ENCODE measurements at places on chromosomes 2 and 18.

- no peak for DNase-seq
Measured at GRCh38 chr2:97734061-97735051, 21.0 kb downstream of the ZAP70 start.

GRCh38 chr2:215410932-215411285, 25.0 kb downstream of the FN1 start:
- DNase-seq = no peak

- no peak for DNase-seq
Measured at GRCh38 chr18:5500158-5500939, 43.4 kb downstream of the EPB41L3 start.

DNA sequence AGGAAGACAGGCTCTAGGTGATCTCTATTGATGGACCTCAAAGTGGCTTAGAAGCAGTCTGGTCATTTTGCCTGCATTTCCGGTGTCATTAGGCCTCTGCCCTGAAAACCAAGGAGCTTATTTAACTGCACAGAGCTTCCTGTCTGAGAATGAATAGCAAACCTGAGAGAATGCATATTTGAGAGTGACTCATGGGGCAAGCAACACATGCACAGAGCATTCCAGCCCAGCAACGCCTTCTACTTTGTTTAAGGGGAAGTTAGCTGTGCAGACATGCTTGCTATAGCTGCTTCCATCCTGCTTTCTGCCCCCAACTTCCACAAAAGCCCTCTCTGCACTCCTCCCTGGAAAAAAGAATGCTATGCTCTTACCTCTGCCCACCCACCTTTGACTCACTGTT, 232.8 kb downstream of the GRB14 start:
- no peak for DNase-seq

DNA sequence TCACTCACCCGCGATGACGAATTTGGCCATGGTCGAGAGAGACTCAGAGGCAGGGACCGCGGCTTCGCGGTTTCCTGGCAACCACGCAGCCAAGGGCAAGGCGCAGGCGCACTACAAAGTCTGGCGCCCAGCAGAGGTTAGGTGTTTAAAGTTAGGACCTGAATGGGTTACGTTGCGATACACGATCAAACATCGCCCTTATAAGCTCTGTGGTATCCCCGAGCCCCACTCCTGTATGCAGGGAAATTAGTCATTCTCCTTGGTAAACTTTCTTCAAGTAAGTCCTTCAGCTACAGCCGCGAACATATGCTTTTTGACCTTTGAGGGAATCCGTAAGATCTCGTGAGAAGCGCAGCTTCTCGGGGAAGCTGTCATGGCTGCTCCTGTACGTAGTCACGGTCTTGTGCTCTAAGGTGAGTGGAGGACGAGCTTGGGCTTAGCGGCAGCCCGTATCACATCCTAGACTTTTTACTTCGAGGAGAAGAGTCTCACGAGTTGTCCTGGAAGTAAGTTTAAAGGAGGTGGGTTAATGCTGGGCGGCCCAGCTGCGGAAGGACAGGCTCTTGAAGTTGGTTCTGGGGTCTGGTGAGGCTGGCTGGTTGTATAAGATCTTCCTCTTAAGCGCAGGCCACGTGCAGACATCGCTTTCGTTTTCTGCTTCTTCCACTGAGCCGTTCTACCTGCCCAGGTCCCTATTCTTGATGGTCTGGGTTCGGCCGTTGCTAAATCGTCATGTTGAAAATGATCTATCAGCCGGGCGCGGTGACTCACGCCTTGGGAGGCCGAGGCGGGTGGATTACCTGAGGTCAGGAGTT, at the start of the genes FASTKD2 and MDH1B:
Gene FASTKD2 (plus strand): TSS at position 365 of the 815 bp plus-strand sequence. CDS start 1,088 bp downstream, outside the sequence.
Gene MDH1B (minus strand): TSS at position 87 of the 815 bp plus-strand sequence. CDS start 57 bp downstream, at position 30.
- DNase-seq = peak; percentile 89

GRCh38 chr2:58930537-58930936, 689.4 kb upstream of the FANCL start:
- DNase-seq = no peak

DNA sequence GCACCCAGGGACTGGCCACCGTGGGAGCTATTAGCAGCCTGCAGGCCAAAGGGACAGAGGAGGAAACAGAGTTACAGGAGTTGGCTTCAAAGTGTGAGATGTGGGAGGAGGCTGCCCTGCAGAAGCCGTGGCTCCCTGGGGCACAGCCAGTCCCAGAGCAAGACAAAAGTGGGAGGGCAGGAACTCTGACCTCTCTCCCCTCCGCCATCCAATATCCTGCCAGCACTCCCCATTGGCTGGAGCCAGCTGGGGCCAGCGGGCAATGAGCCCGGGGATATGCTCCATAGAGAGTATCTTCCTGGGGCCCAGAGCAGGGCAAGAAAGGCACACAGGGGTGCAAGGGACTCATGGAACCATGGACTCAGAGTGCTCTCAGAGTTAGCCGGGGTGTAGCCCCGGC, 143.1 kb downstream of the INHBB start:
- no peak for DNase-seq
